ENCODE measurements at places on chromosomes 13 and 19.

DNA sequence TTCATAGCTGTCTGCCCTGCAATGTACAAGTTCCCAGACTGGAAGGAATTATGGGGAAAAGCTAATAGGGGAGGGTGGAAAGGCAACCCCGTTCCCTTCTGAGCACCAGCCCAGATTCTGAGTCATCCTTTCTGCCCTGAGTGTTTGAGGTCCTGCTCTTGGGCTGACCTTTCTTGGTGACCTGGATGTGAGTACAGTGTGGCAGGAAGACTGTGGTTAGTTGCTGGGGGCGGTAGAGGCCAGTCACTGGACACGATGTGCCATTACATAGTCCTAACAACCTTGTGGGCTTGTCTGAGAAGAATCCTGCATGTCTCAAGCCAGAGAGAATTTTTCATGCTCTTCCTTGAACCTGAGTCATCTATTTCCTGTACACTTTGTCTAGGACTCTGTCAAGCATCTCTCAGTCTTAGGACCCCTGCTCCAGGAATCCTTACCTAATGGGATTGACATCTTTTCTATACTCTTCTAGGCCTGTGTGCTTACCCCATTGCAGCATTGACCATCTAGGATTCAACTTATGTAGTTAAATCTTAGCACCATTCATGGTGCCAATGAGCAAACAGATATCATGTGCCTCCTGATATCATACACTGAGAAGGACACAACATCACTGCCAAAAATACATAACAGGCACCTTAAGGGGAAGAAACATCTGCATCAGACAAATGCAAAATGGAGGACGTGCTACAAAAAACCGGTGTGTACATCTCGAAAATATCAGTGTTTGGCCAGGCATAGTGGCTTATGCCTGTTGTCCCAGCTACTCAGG lies 8.1 kb upstream of the ANGPTL4 start:
- no peak for DNase-seq

GRCh38 chr13:74273581-74273980 lies 139.4 kb upstream of the KLF12 start:
- no peak for DNase-seq

GRCh38 chr19:47623921-47624391 lies 15.0 kb downstream of the BICRA start:
- no peak for DNase-seq

DNA sequence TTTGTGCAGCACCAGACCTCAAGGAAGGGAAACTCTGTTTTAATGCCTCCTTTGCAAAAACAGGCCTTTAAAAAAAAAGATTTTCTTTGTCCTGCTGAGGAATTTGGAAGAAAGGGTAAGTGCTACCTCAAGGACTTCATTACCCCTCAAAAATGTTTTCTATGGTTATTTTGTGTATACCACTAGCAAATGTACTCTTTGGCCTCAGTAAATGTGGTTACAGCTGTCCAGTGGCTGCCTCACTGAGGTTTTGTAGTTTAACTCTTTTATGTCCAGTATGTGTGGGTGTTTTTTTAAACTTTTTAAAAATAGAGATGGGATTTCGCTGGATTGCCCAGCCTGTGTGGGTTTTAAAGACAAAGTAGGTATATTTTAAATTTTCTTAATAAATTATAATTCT lies 42.2 kb upstream of the TSC22D1 start:
- DNase-seq, result no peak

GRCh38 chr13:111115965-111116521 lies 933 bp downstream of the ARHGEF7 start:
- DNase-seq, result no peak

All from CD4-positive, alpha-beta T cell treated with Interleukin-2 at 100 ng/mL for 4 hours (primary cell).